Activated naive CD8-positive, alpha-beta T cell treated with anti-CD3 and anti-CD28 coated beads, Interleukin-2, amount 50 U/mL, for 24 hours (primary cell): ENCODE measurements at places on chromosomes 1 and 21.

DNA sequence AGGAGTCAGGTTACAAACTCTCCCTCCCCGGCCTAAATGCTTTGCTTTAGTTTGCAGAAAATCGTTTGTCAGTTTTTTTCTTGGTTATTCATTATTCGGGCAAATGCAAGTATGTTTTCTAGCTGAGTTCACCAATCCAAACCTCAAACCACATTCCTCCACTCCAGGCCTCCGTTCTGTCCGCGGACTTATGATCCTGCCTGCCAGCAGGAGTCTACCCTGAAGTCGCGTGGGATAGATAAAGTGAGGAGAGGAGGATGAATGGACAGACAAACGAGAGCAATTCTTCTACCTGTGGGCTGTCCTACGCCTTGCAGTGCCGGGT lies 1.3 kb downstream of the ADAMTS1 start:
- no peak for DNase-seq
- peak overlapping the region; percentile 62 for H3K4me3 ChIP-seq
- peaks cover 64% of the 10 kb centered on the region for H3K27me3 ChIP-seq
- no peak overlapping the region for H3K27ac ChIP-seq
- H3K4me1 ChIP-seq: peaks cover 35% of the 10 kb centered on the region
- H3K36me3 ChIP-seq: no peaks in the 10 kb centered on the region

- no peak for DNase-seq
- H3K4me3 ChIP-seq: no peak overlapping the region
Observed at GRCh38 chr1:47424336-47424982, 8.4 kb downstream of the FOXE3 start.

- H3K27ac ChIP-seq: peak overlapping the region; percentile 13
- H3K36me3 ChIP-seq: peaks cover 22% of the 10 kb centered on the region
- no peaks in the 10 kb centered on the region for H3K27me3 ChIP-seq
- peaks cover 5% of the 10 kb centered on the region for H3K4me1 ChIP-seq
- peak; percentile 85 for DNase-seq
Observed at GRCh38 chr1:204431310-204432184, 19.9 kb upstream of the PPP1R15B start.

- DNase-seq: no peak
- H3K27ac ChIP-seq: no peak overlapping the region
Observed at GRCh38 chr1:178716111-178716510, 8.9 kb upstream of the RALGPS2 start.

- H3K27me3 ChIP-seq: peaks cover 24% of the 10 kb centered on the region
- H3K4me3 ChIP-seq: no peak overlapping the region
- no peak overlapping the region for H3K27ac ChIP-seq
- H3K36me3 ChIP-seq: no peaks in the 10 kb centered on the region
- peaks cover 20% of the 10 kb centered on the region for H3K4me1 ChIP-seq
Observed at GRCh38 chr1:44411861-44412260, 6.8 kb downstream of the RNF220 start.

DNA sequence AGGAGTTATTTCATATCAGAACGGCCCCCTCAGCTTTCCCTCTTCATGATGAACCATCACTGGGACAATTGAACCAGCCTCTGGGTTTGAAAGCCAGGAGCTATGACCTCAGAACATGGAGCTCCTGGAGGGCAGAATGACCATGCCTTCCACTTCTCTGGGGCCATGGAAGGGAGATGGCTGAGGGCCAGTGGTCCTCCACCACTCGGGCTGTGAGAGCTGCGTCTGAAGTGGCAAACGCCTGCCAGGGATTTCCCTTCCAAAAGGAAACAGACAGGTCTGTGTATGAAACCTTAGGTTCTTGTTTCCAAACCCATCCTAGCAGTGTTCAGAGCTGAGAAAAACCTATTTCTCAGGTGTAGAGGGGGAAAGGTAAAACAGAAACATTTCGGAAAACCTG lies 22.5 kb downstream of the PKP1 start:
- no peak for DNase-seq
- no peaks in the 10 kb centered on the region for H3K36me3 ChIP-seq
- no peak overlapping the region for H3K4me3 ChIP-seq
- peaks cover 22% of the 10 kb centered on the region for H3K27me3 ChIP-seq
- no peak overlapping the region for H3K27ac ChIP-seq

- no peaks in the 10 kb centered on the region for H3K36me3 ChIP-seq
- no peak overlapping the region for H3K4me3 ChIP-seq
- H3K27me3 ChIP-seq: no peaks in the 10 kb centered on the region
- no peak overlapping the region for H3K27ac ChIP-seq
- H3K4me1 ChIP-seq: peaks cover 10% of the 10 kb centered on the region
- no peak for DNase-seq
Observed at GRCh38 chr1:184806296-184806721, 51.7 kb upstream of the EDEM3 start.

DNA sequence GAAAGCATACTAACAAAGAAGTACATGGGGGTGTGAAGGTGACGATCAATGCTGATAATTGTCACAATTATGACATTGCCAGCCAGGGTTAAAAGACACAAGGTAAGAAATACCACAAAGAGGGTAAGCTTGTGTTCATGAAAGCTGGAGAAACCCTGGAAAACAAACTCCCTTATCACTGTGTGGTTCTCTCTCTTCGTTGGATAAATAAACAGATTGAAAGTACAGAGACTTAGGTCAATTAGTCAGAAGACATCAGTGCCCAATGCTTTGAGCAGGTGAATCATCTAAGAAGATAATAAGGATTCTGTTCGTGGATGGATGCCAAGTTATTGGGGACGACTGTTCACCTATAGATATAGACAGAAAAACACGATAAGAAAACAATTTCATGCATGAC lies 22.4 kb upstream of the FCER1A start:
- no peak for DNase-seq
- H3K27me3 ChIP-seq: peaks cover 11% of the 10 kb centered on the region
- H3K27ac ChIP-seq: no peak overlapping the region
- H3K4me3 ChIP-seq: no peak overlapping the region
- H3K36me3 ChIP-seq: no peaks in the 10 kb centered on the region

DNA sequence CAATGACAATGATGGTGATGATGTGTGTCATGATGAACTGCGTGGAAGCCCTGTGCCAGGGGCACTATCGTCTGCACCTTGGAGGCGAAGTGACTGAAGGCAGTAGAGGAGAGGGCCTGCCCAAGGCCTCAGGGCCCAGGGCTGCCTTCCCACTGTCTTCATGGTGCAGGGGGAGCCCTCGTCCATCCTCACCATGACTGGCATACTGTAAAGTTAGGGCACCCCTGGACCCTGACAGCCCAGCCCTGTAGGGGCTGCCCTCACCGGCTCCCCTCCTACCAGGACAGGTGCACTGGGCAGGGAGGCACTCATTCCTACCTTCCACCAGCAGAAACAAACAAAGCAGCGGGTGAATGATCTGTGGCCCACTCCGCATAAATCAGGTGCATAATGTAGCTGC lies 156.9 kb upstream of the C1orf174 start:
- no peaks in the 10 kb centered on the region for H3K36me3 ChIP-seq
- DNase-seq: no peak
- no peak overlapping the region for H3K4me3 ChIP-seq
- no peaks in the 10 kb centered on the region for H3K27me3 ChIP-seq

- no peak overlapping the region for H3K27ac ChIP-seq
- H3K4me1 ChIP-seq: peaks cover 4% of the 10 kb centered on the region
- no peak for DNase-seq
- no peak overlapping the region for H3K4me3 ChIP-seq
- H3K36me3 ChIP-seq: peaks cover 3% of the 10 kb centered on the region
Observed at GRCh38 chr1:172229942-172230341, 190.5 kb upstream of the C1orf105 start.

DNA sequence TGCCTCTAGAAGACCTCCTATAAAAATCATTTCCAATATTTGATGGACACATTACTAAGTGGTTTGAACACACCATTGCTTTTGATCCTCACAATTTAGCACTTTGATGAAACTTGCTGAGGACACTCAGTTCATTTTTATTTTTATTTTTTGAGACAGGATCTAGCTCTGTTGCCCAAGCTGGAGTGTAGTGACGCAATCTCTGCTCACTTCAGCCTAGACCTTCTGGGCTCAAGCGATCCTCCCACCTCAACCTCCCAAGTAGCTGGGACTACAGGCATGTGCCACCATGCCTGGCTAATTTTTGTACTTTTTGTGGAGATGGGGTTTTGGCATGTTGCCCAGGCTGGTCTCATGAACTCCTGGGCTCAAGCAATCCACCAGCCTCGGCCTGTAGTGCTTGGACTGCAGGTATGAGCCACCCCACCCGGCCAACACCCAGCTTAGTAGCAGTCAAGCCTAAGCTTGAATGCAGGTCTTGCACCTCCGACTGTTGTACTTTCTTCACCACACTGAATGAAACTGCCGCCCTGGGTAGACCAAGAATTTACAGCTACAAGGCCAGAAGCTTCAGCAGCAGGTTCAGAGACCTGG lies 24.8 kb upstream of the ATP2B4 start:
- no peaks in the 10 kb centered on the region for H3K27me3 ChIP-seq
- DNase-seq: no peak
- no peak overlapping the region for H3K4me3 ChIP-seq

- no peaks in the 10 kb centered on the region for H3K36me3 ChIP-seq
- no peak for DNase-seq
- H3K4me3 ChIP-seq: no peak overlapping the region
- H3K4me1 ChIP-seq: no peaks in the 10 kb centered on the region
Observed at GRCh38 chr21:26421724-26422123, 151.4 kb downstream of the CYYR1 start.

DNA sequence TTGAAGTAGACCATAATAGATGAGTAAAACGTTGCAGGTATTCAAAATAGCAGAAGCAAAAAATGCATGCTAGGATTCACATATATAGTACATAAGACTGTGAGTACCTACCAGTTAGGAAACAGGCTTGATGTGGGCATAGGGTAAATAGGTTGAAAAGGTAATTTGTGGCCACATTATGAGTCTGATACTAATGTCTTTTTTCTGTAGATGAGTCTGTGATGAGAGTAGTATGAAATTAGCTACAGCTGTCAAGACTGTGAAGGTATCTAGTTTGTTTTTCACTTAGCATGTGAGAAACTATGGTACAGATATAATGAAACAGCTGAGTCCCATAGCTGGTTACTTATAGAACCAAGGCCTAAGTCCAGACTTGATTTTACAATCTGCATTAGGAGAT lies 12.4 kb upstream of the SPATA1 start:
- peaks cover 17% of the 10 kb centered on the region for H3K4me1 ChIP-seq
- H3K27ac ChIP-seq: no peak overlapping the region

GRCh38 chr21:42518215-42518614 lies 4.6 kb downstream of the SLC37A1 start:
- no peak overlapping the region for H3K4me3 ChIP-seq
- H3K36me3 ChIP-seq: peaks cover 27% of the 10 kb centered on the region
- DNase-seq: no peak
- H3K27me3 ChIP-seq: no peaks in the 10 kb centered on the region

DNA sequence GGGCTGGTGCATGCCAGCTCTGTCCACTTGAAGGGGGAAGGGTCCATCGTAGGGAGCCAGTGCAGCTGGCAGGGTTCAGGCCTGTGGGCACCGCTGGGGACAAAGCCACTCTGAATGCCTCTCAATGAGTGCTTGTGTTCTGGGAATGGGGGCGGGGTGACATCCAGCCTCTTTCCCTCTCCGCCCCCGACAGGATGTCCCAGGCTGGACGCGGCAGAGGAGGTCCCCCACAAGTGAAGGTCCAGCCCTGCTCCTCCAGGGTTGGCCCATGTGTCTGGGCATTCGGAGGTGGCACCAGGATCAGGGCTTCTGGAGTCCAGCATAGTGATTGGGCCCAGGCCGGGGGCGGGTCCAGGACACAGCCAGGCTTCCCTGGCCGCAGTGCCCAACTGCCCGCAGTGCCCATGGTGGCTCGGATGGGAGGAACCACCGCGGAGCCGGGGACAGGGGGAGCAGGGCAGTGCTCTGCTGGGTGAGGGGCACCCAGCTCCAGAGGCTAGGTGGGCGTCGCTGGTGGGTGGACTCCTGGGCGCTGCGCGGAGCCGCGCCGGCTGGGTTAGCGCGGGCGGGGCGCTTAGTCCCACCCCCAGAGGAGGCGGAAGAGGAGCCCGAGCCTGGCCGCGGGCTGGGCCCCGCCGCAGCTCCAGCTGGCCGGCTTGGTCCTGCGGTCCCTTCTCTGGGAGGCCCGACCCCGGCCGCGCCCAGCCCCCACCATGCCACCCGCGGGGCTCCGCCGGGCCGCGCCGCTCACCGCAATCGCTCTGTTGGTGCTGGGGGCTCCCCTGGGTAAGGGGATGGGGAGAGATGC lies at the start of gene SHISA4:
Gene SHISA4 (plus strand): TSS at position 617 of the 808 bp plus-strand sequence. CDS start 97 bp downstream, at position 714.
- H3K36me3 ChIP-seq: no peaks in the 10 kb centered on the region
- H3K27ac ChIP-seq: no peak within 1 kb of the TSS
- H3K4me3 ChIP-seq: peak within 1 kb of the TSS; percentile 51
- peaks cover 6% of the 10 kb centered on the region for H3K4me1 ChIP-seq
- peaks cover 34% of the 10 kb centered on the region for H3K27me3 ChIP-seq

- H3K4me1 ChIP-seq: no peaks in the 10 kb centered on the region
- no peak overlapping the region for H3K27ac ChIP-seq
- H3K27me3 ChIP-seq: no peaks in the 10 kb centered on the region
- H3K4me3 ChIP-seq: no peak overlapping the region
- H3K36me3 ChIP-seq: no peaks in the 10 kb centered on the region
- DNase-seq: no peak
Observed at GRCh38 chr1:44251989-44252671, 38.9 kb downstream of the DMAP1 start.

- H3K4me1 ChIP-seq: peaks cover 32% of the 10 kb centered on the region
- H3K27me3 ChIP-seq: peaks cover 42% of the 10 kb centered on the region
- H3K27ac ChIP-seq: no peak overlapping the region
- DNase-seq: no peak
- no peak overlapping the region for H3K4me3 ChIP-seq
Observed at GRCh38 chr1:25727635-25728286, 72.2 kb upstream of the SELENON start.

GRCh38 chr1:38153066-38153777 lies 106.6 kb upstream of the POU3F1 start:
- H3K4me1 ChIP-seq: no peaks in the 10 kb centered on the region
- H3K27me3 ChIP-seq: peaks cover 24% of the 10 kb centered on the region
- no peak overlapping the region for H3K4me3 ChIP-seq

DNA sequence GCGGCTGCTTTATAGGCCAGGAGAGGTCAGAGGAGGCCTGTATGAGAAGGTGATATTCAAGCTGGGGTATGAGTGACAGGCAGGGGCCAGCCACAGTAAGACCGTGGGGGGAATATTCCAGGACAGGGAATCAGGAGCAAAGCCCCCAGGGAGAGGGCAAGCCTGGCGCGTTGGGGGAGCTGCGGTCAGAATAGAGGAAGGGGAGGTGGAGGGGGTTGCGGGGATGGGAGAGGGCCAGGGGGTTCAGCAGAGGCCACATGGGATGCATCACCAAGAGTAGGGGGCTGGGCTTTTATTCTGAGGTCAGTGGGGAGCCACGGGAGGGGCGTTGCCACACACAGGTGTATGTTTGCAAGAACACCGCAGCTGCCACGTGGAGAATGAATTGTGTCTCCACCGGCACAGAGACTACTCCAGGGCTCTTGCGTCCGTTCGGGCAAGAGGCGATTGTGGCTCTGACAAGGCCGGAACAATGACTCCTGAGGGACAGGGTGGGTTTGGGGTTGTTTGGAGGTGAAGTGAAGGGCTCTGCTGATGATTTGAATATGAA lies 84.7 kb upstream of the VAMP3 start:
- no peak overlapping the region for H3K27ac ChIP-seq
- H3K36me3 ChIP-seq: no peaks in the 10 kb centered on the region
- no peaks in the 10 kb centered on the region for H3K4me1 ChIP-seq
- H3K4me3 ChIP-seq: no peak overlapping the region
- no peak for DNase-seq

- H3K27me3 ChIP-seq: peaks cover 6% of the 10 kb centered on the region
- H3K4me1 ChIP-seq: no peaks in the 10 kb centered on the region
- H3K4me3 ChIP-seq: no peak overlapping the region
- DNase-seq: no peak
- no peaks in the 10 kb centered on the region for H3K36me3 ChIP-seq
Observed at GRCh38 chr1:166383137-166383536, 216.3 kb upstream of the FAM78B start.
